ENCODE measurements at places on chromosomes 2 and 18.

DNA sequence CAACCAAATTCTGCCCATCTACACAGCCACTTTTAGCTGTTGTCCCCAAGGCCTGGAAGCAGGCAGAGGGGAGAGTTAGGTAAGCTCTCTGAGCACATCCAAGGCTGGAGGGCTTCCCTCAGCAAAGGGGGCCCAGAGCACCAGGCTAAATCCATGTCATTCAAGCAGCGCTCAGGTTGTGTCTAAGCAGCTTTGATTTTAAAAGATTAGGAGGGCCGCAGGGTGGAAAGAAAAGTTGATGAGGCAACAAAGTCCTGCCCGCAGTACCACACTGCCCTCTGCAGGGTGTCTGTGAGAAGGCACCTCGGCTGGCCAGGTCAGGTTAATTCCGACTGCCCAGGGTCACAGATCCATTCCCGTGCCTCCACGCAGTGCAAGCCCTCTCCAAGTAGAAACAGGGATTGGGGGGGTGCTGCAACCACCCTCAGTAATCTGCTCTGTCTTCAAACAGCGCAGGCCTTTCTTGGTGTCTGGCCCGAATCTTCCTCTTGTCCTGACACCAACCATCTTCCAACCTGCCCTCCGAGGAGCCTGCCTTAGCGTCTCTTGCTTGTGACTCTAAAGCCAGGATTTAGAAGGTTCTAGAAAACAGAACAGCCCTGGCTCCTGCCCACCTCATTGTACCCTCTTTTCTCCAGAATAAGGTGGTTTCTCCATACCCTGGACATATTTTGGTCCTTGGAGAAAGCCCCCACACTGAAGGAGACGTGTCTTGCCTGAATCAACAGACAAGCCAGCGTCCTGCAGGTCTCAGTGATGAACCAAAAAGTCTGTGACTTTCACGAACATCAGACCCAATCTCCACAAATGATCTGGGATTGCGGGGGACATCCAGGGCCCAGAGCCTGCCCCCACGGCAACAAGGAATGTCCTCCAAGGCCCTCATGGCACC is 289.2 kb downstream of the TNS1 start:
- peak; percentile 40 for DNase-seq

DNA sequence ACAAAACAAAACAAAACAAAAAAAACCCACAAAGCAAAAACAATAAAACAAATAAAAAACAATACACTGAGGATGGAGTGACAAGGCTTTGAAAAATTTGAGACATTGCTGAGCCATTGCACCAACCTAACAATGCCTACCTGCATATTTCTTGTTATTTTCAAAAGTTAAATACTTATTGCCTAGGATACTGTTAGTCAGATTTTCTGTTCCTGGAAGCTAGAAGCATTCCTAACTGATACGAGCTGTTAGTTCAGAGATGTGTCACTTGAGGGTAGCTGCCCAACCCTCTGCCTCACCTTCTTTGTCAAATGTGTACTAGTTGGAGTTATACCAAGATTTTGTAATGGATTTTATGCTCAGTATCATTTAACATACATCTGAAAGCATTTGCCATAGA is 187.2 kb downstream of the TXNL1 start:
- no peak for DNase-seq

DNA sequence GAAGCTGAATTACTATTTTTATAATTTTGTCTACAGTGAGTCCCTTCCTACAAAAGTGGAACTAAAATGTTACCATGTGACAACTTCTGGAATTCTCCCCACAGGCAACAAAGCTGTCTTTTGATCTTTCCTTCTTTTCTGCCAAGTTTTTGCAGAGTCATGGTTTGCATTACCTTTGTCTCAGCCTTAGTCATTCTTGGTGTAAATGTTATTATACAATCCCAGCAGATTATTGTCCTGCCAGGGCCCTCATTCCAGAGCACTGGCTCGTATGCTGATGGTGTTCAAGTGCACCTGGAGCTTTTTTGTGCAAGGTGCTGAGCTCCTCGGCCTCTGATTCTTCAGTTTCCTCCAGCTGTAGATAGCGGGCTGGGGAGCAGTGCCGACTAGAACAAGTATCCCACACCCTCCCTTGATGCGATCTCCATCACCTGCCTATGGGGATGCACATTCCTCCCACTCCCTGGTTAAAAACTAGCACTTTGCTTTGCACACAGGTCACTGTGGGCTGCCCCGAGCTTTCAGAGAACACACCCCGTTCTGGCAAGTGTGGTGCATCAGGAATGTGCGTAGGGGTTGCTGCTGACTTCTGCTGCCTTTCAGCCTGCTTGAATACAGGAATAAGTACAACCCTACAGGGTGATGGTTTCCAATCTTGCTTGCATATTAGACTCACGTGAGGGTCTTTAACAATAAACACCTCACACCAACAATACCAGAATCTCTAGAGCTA is 263.6 kb downstream of the RNF144A start:
- no peak for DNase-seq

GRCh38 chr18:55838841-55839240 is 250.8 kb upstream of the TCF4 start:
- no peak for DNase-seq

DNA sequence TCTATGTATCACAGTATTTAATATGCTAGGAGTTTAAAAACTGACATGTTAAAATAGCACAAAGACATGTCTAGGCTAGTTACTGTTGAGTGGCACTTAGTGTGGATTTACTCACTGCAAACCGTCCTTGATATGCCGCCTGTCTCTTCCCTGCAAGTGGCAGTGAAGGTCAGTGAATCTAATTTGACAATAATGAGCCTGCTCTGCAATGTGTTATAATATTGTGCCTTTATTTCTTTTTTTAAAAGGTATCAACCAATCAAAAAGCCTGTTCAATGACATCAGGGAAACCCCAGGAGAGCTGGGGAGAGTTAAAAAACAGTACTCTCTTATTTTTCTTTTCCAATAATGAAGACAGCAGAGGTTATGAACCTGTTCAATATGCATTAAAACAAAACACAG is 384.1 kb downstream of the ERBB4 start:
- no peak for DNase-seq

- DNase-seq = no peak
Observed at GRCh38 chr2:3864943-3865865, 161.8 kb downstream of the DCDC2C start.
